Purkinje cell (primary cell): ENCODE measurements at places on chromosomes 12 and 14. TPM values are rescaled to one million over a fixed set of nuclear protein-coding genes. Genes with fewer than 3 reads are reported as not detected.

FIGNL2 gene
- polyA plus RNA-seq, result not detected in 2 replicates

RERGL gene
- polyA plus RNA-seq, result 3.9 and 4.0 TPM in 2 replicates

SLC39A2 gene
- polyA plus RNA-seq, result not detected in 2 replicates

BIN2 gene
- polyA plus RNA-seq, result not detected in 2 replicates

KRT71 gene
- not detected in 2 replicates for polyA plus RNA-seq

INSM2 gene
- polyA plus RNA-seq, result 3.4 and 5.3 TPM in 2 replicates

ZFHX2 gene
- 1.7 and 2.7 TPM in 2 replicates for polyA plus RNA-seq

NGB gene
- 0.59 TPM in 1 of 2 replicates, not detected in the other for polyA plus RNA-seq

CFAP251 gene
- polyA plus RNA-seq, result 3.4 and 7.0 TPM in 2 replicates

ACOT4 gene
- polyA plus RNA-seq, result 0.13 and 0.83 TPM in 2 replicates

OTUB2 gene
- 2.5 and 4.2 TPM in 2 replicates for polyA plus RNA-seq

PTPRB gene
- polyA plus RNA-seq, result 3.1 and 7.1 TPM in 2 replicates

EXOC3L4 gene
- not detected in 2 replicates for polyA plus RNA-seq

RFX4 gene
- polyA plus RNA-seq, result 5.7 and 7.2 TPM in 2 replicates

MANSC4 gene
- polyA plus RNA-seq, result not detected in 2 replicates

IL31 gene
- not detected in 2 replicates for polyA plus RNA-seq

CDC42BPB gene
- polyA plus RNA-seq, result 2.2 and 3.0 TPM in 2 replicates

CYP27B1 gene
- not detected in 2 replicates for polyA plus RNA-seq

PIWIL1 gene
- polyA plus RNA-seq, result not detected in 2 replicates

NRIP2 gene
- polyA plus RNA-seq, result 0.08 and 0.48 TPM in 2 replicates

LRRC10 gene
- polyA plus RNA-seq, result not detected in 2 replicates

MYH6 gene
- polyA plus RNA-seq, result not detected in 2 replicates

FGF6 gene
- 1.4 TPM in 1 of 2 replicates, not detected in the other for polyA plus RNA-seq

OR6C2 gene
- polyA plus RNA-seq, result not detected in 2 replicates

PLEKHH1 gene
- polyA plus RNA-seq, result 3.3 and 4.6 TPM in 2 replicates

CCNK gene
- 14.7 and 22.2 TPM in 2 replicates for polyA plus RNA-seq

PGF gene
- 0.12 TPM in 1 of 2 replicates, not detected in the other for polyA plus RNA-seq

GPRC5D gene
- polyA plus RNA-seq, result not detected in 2 replicates

OR6C70 gene
- polyA plus RNA-seq, result not detected in 2 replicates

TSFM gene
- polyA plus RNA-seq, result 71.2 and 79.6 TPM in 2 replicates

CPNE6 gene
- polyA plus RNA-seq, result 30.4 and 42.2 TPM in 2 replicates

C14orf132 gene
- polyA plus RNA-seq, result 31.6 and 32.0 TPM in 2 replicates

NR1H4 gene
- polyA plus RNA-seq, result not detected in 2 replicates

RIMBP2 gene
- 6.8 and 7.0 TPM in 2 replicates for polyA plus RNA-seq

KLHL33 gene
- 0.08 and 0.16 TPM in 2 replicates for polyA plus RNA-seq

SLCO1B1 gene
- polyA plus RNA-seq, result not detected in 2 replicates

RITA1 gene
- 10.7 and 13.0 TPM in 2 replicates for polyA plus RNA-seq

OR4N2 gene
- not detected in 2 replicates for polyA plus RNA-seq

BCL11B gene
- polyA plus RNA-seq, result 0.26 TPM in 1 of 2 replicates, not detected in the other

GON7 gene
- polyA plus RNA-seq, result 31.5 and 32.1 TPM in 2 replicates

TMX1 gene
- polyA plus RNA-seq, result 14.1 and 23.2 TPM in 2 replicates

LRIG3 gene
- polyA plus RNA-seq, result 0.34 TPM in 1 of 2 replicates, not detected in the other

SIRT4 gene
- polyA plus RNA-seq, result 6.4 and 12.6 TPM in 2 replicates

MGAT4C gene
- polyA plus RNA-seq, result 10.2 and 11.8 TPM in 2 replicates

GARIN6 gene
- polyA plus RNA-seq, result 0.91 and 2.3 TPM in 2 replicates
